ENCODE measurements at places on chromosomes 4 and X.

GRCh38 chr4:16284050-16284449 is 57.8 kb upstream of the TAPT1 start:
- no peak for DNase-seq

DNA sequence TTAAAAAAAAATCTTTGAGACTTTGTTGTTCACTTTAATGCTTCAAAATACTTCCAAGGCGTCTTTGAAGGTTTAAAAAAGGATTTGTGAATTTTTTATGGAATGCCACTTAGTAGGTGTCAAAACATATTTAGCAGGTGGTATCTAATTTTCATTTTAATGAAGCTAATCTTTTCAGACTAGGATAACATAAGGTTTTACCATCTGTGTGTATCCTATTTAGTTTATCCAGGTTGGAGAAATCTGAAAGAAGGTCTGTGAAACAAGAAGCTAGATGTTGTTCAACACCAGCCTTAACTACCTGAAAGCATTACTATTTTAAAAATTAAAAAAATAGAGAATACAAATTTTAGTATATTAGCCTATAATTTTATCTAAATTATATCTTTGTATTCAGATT is 193.4 kb downstream of the GRID2 start:
- no peak for DNase-seq

DNA sequence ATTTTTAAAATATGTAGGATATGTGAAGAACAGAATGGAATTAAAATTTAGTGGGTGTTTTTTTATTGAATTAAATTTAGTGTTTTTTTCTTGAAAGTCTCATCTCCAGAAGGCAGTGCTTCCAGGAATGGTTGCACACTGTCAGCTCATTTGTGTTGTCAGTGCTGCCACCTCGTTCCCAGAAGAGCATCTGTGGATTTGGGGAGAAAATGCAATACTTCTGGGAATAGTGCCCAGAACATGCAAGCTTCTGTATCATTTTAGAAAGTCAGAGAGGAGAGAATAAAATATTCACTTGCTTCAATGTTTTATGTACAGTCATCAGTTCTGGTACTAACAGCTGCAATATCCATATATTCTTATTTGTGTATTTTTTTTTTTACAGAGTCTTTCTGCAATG is 608.8 kb downstream of the PCDH7 start:
- no peak for DNase-seq

- DNase-seq = peak; percentile 28
Measured at GRCh38 chr4:42151568-42152506, 618 bp downstream of the BEND4 start.

- DNase-seq = no peak
Measured at GRCh38 chr4:648579-649292, 23.4 kb downstream of the PDE6B start.

GRCh38 chr4:184958923-184959210 is 59.4 kb upstream of the HELT start:
- no peak for DNase-seq

DNA sequence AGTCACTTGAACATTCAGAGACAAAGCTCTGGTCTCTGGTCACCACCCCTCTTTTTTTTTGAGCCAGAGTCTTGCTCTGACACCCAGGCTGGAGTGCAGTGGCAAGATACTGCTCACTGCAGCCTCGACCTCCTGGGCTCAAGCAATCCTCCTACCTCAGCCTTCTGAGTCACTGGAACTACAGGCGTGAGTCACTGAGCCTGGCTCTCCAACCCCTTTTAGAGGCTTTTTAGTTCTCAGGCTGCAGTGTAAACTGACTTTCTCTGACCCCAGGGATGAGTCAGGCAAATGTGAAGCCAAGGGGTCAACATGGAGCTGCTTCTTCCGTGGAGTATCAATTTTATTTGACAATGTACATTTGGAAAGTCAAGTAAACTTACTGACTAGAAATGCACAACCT is 229.2 kb downstream of the PTTG2 start:
- peak; percentile 53 for DNase-seq

DNA sequence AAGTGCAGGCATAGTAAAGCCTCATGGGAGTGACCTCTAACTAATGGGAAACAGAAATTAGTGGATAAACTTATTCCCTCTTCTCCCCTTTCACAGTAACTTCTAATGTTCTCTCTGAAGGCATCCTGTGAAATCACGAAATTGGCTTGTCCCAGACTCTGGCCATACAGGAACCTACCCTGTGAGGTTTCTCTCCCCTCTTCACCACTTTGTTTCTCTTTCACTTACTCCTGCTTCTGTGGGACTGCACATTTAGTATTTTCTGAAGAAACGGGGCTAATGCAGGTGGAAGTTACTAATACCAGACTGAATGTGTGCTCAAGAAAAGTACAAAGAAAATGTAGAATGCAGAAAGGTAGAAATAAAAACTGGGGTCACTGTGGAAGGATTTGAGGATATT is 20.0 kb downstream of the ZNF330 start:
- no peak for DNase-seq

- DNase-seq = no peak
Measured at GRCh38 chrX:69314436-69315348, 149.4 kb upstream of the PJA1 start.

DNA sequence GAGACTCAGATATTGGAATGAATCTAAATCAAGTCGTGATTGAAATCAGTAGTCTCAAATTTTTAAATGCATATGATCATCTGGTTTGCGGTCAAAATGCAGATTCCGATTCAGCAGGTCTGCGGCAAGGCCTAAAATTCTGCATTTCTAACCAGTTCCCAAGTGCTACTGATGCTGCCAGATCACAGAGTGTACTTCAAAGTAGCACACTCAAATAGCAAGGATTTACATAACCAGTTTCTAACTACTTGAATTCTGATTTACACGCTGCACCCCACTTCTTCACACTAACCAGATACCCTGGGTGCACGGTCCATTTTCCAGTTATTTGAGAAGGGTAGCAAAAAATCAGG is 752 bp downstream of the MBTPS2 start:
- no peak for DNase-seq

DNA sequence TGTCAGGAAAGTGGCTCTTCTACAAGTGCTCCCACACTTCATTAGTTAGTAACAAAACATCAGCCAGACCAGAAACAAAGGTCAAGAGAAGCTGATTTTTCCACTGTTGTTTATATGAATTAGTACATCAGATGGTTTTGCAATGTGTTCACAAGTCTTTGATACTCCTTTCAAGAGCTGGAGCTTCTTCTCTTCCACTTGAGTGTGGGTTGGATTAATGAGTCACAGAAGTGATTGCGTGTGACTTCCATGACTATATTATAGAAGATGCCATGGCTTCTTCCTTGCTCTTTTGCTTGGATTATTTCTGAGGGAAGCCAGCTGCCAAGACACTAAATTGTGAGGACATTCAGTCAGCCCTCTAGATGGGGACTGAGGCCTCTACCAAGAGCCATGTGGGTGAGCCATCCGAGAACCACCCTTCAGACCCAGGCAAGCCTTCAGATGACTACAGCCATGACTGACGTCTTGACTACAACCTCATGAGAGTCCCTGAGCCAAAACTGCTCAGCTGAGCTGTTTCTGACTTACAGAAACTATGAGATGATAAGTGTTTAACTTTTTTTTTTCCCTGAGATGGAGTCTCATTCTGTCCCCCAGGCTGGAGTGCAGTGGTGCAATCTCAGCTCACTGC is 18.1 kb downstream of the SOWAHB start:
- no peak for DNase-seq

- DNase-seq = no peak
Measured at GRCh38 chr4:20625426-20625825, 74.8 kb upstream of the PACRGL start.

DNA sequence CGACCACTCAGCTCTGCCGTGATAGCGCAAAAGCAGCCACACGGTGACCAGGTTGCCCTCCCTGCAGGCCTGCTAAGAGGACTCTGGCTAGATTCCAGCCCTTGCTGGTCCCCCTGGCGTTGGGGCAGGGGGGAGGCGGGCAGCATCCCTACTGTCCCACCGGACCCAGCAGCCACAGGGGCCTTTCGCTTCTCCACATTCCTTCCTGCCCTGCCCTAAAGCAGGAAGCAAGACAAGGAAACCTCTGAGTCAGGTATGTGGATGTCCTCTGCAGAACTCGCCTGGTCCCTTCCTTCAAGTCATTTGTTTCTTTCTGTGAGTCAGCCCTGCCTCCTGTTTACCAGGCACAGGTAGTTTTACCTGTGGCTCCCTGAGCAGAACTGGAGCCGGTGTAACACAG is 60.2 kb upstream of the CLDN34 start:
- DNase-seq = no peak

DNA sequence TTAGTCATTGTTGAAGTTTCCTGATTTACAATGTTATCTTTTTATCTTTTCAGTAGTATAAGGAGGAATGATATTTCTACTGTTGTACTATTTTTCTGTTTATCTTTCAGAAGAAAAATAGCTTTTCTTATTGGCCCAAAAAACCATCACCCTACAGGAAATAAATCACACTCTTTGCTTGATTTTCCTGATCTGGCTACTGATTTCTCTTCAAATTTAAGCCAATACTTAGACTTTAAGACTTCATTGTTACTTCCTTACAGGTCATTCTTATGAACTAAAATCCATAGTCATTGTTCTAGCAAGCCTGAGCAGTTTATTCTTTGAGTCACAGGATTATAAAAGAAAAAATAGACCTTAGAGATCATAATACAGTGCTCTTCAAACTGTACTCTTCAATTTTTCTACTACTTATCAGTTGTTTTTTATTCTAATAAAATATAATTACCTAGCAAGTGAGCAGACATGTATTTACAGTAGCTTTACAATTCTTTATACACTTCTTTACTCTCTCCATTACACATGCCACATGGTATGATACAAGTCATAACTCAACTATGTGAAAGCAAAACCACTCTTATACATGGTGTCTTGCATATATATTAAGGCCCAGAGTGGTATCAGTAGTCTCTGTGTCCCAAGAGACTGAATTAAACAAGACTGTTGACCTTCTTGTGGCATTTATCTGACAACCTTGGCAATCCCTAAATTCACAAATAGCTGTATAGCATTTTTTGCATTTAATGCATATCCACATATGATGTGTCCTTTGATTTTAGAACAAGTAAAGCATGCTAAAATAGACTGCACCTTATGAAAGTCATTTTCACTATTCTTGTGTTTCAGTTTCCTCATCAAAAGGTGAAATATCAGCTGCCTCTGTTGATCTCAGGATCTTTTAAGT is 47.9 kb downstream of the TET2 start:
- peak; percentile 20 for DNase-seq

DNA sequence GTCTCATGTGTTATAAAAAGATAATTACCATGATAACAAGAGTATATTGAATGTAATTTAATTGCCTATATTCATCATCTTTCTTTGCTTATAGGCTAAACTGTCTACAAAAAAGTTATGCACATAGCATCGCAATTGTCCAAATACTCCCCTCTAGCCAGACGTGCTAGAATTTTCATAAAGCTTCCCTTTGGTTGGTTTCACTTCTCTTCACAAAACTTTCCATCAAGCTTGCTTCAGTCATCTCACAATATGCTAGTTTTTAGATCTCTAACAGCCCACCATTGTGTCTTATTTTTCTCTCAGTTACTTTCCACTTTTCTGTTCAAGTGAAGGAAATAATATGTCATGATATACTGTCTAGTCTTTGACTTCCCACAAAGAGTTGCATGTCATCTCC is 448.3 kb upstream of the SPANXN1 start:
- no peak for DNase-seq

GRCh38 chr4:140152751-140153418 is 1.1 kb downstream of the MAML3 start:
- DNase-seq = no peak
